ENCODE measurements at places on chromosomes 16 and 17.

DNA sequence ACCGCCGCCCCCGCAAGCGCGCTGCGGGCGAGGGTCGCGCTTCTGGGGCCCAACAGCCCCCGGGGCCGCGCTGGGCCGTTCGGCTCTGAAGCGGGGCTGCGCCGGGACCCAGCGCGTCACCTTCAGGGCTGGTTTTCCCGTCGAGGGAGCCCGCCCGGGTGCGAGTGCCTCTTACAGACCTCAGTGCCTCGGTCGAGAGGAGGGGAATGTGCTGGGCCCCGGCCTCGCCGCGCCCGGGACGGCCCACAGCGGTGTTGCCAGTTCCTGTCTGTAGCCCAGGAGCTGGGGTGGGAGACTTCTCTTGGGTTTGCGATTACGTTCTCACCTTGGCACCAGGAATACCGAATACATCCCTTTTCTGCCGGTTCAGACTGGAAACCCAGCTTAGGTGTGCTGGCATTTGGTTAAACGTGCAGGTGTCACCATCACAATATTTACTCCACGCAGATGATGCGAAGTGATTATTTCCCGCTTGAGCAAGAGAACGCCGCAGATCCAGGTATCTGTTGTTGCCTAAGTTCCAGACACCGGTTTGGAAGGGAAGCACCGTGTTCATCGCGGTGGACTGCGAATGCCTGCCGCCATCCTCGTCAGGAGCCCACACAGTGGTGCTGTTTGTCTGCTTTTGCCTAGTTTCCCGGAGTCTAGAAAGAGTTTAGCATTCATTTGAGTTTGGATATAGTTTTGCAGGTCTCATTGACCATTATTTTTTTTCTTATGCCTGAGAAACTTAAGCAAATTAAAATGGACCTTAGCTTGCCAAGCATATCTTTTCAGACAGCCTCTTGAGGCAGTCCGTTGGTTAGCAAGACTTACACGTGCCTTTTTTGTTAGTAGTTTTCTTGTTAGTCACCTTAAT is 914 bp downstream of the MAP1LC3B start:
- no peaks in the 10 kb centered on the region for H3K36me3 ChIP-seq
- DNase-seq: no peak
- H3K27me3 ChIP-seq: no peaks in the 10 kb centered on the region
- H3K4me3 ChIP-seq: peak overlapping the region; percentile 98

DNA sequence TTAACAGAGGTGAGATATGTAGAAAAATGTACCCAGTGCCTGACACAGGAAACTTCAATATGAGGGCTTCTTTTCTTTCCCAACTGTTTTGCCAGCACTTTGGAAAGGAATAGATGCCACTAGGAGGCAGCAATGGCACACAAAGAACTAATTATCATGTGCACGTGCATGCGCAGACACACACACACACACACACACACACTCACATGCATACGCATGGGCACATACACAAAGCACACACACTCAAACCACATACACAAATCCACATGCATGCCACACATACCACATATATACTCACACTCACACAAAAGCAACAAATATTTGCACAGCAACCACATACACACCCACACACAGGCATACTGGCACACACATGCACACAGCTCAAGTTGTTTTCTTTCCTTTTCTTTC is 8.8 kb upstream of the CEP112 start:
- DNase-seq: no peak

- no peak for DNase-seq
- no peaks in the 10 kb centered on the region for H3K27me3 ChIP-seq
- no peak overlapping the region for H3K4me3 ChIP-seq
- no peak overlapping the region for H3K27ac ChIP-seq
- H3K4me1 ChIP-seq: no peaks in the 10 kb centered on the region
Observed at GRCh38 chr16:57876210-57876609, 73.9 kb upstream of the KIFC3 start.

DNA sequence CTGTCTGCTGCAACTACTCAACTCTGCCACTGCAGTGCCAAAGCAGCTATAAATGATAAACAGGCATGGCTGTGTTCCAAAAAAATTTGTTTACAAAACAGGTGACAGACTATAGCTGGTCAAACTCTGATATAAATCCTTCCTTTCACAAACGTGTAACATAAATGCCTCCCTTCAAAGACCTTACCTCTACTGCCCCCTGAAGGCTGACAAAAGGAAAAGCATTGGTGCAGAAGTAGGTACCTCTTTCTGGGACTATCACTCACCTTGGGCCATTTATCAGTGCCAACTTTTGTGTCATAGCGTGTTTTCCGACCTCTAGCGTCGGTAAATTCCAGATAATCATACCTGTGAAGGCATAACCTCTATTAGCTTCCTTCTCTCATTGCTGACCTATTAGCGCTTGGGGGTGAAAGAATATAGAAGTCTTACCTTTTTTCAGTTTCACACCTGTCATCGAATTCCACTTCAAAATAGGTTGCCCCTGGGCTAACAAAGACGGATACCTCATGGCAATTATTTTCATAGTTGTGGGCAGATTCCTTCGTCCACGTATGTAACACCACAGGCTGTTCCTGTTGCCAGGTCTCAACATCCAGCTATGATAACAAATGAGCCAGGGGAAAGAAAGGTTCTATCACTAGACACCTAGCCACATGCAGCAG is 67.9 kb downstream of the ZZEF1 start:
- DNase-seq: no peak
- no peak overlapping the region for H3K27ac ChIP-seq
- H3K4me1 ChIP-seq: no peaks in the 10 kb centered on the region
- H3K4me3 ChIP-seq: no peak overlapping the region
- peaks cover 5% of the 10 kb centered on the region for H3K36me3 ChIP-seq

DNA sequence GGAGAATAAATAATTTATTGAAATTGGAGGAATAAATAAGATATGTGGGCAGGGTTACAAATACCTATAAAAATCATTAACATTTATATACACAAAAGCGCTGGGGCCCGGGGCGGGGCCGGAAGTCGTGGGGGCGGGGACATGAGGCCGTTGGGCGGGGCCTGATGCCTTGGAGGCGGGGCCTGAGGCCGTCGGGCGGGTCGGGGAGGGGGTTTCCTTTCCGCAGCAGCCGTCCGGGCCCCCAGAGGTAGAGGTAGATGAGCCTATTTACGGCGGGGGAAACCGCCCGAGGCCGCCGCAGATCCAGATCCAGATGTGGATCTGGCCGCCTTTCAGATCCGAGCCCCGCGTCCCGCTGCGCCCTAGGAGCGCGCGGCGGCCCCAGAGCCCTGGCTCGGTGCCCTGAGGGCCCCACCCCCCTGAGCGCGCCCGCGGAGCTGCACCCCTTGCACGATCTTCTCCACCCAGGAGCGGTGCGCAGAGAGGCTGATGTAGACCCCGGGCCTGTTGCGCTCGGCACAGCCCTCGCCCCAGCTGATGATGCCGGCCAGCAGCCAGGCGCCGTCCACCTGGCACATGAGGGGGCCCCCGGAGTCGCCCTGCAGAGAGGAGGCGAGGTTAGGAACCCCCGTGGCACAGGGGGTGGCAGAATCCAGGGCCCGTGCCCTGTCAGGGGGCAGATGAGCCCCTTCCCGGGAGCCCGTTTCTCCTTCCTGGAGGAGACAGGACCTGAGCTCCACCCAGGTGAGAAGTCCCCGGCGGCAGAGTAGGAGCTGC is 5.1 kb downstream of the PRSS22 start:
- no peaks in the 10 kb centered on the region for H3K36me3 ChIP-seq
- H3K27ac ChIP-seq: no peak overlapping the region
- H3K4me3 ChIP-seq: no peak overlapping the region
- H3K4me1 ChIP-seq: no peaks in the 10 kb centered on the region

- no peaks in the 10 kb centered on the region for H3K27me3 ChIP-seq
- peak overlapping the region; percentile 56 for H3K27ac ChIP-seq
- DNase-seq: no peak
- peak overlapping the region; percentile 40 for H3K4me3 ChIP-seq
- peaks cover 16% of the 10 kb centered on the region for H3K4me1 ChIP-seq
Observed at GRCh38 chr17:64386412-64387144, 4.1 kb downstream of the PECAM1 start.

DNA sequence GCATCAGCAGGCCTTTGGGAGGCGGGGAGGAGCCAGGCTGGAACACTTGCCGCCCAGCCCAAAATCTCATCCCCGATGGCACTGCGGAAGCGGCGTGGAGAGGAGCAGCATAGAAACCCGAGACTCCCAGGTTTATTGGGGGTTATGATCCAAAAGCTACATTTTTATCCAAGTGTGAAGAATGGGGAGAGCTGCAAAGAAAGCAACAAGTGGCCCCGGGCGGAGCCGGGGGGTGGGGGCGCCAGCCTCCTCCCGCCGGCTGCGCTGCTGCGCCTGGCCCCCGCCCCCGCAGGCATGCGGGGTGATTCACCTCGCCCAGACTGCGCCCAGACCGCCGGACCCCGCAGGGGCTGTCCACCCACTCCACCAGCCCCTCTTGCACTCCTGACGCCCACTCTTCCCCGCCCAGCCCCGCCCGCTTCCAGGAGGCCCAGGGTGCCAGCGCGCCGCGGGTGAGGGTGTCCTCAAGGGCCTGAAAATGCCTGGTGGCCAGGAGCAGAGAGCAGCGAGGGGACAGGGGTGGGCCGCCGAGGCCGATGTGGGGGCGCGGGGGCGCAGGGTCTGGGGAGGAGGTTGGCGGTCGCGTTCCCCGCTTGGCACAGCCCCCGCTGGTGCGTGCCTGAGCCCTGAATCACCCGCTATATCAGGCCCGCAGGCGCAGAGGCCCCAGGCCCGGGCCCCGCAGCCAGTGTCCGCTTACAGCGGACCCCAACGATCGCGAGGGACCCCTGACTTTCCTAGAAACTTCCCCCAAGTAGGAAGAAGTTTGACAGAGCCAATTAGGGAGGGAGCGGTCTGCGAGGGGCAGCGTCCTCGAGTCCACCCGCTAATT is 1.3 kb downstream of the CAVIN1 start:
- no peaks in the 10 kb centered on the region for H3K36me3 ChIP-seq
- no peak for DNase-seq
- peak overlapping the region; percentile 96 for H3K27ac ChIP-seq
- peak overlapping the region; percentile 93 for H3K4me3 ChIP-seq
- H3K4me1 ChIP-seq: peaks cover 58% of the 10 kb centered on the region

DNA sequence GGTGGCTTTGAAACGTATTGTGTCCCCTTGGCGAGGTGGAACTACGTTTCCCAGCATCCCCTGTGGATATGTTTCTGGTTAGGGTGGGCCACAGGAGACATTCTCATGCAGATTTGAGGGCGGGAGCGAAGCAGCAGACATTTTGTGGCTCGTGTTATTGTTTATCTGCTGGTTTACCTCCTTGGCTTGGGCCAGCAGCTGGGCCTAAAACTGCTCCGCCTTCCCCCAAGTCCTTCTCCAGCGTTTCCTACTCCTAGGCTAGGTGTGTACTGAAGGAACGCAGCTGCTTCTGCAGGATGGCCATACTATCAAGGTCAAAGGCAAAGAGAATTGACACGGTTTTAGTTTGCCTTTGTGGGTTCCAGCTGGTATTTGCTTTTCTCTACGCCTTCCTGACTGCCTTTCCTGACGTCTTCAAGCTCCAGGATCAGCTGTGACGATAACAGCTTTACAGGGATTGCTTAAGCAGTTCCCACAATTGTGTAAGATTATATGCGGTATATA is 17.2 kb upstream of the WSB1 start:
- no peak overlapping the region for H3K4me3 ChIP-seq
- H3K4me1 ChIP-seq: no peaks in the 10 kb centered on the region
- H3K27me3 ChIP-seq: no peaks in the 10 kb centered on the region

DNA sequence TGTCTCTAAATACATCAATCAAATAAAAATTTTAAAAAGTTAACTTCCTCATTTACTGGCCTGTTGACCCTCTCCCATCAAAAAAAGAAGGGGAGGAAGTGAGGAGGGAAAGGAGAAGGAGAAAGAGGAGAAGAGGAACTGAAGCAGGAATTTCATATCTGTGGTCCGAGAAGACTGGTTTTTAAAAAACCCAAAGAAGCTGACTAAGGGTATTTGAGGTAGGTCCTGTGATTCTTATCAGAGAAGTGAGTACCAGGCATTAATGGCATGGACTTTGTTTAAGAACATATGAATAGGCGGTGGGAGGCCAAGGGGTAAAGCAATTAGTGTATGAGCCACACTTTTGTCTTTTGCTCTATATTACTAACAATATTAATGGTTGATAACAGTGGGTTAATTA is 2.0 kb downstream of the SLC46A1 start:
- no peaks in the 10 kb centered on the region for H3K27me3 ChIP-seq
- no peaks in the 10 kb centered on the region for H3K36me3 ChIP-seq
- H3K4me3 ChIP-seq: no peak overlapping the region
- H3K27ac ChIP-seq: no peak overlapping the region
- H3K4me1 ChIP-seq: peaks cover 21% of the 10 kb centered on the region

DNA sequence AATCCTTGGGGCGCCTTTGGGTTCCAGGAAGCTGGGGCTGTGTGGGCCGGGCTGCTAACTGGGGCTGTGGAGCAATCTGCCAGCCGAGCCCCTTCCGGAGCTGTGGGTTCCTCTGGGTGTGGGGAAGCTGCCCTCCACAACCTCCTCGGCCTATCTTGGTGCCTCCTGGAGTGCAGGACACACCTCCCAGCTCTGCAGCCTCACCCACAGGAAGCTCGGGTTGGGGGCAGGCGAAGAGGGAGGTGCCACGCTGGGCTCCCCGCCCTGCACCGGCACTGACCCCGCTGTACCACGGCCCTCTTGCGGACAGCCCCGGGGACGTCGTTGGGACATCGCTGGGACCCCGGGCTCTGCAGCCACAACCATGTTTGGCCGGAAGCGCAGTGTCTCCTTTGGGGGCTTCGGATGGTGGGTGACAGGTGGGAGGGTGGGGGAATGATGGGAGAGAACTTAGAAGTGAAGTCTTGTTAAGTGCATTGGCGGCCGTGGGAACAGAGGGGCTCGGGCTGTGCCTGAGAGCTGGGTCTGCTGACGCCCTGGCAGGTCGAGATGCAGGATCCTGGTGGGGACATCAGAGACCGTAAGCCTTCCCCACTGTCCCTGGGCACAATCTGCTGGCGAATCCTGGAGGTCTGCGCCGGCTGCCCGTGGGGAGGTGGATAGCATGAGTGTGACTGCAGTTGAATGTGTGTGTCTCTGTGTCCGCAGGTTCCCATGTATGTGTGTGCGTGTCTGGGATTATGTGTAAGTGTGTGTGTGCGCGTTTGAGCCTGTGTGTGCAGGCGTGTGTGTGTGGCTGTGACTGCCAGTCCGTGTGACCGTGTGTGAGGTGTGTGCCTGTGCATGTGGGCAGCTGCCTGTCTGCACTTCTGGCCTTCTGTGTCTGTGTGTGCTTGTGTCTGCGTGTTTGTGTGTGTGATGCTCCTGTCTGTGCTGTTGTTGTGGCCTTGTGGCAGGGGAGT is at the start of gene RAP1GAP2:
TSS of gene RAP1GAP2 (plus strand) at position 275 of the 962 bp plus-strand sequence. CDS start at position 365, 90 bp downstream.
- DNase-seq: no peak
- no peak within 1 kb of the TSS for H3K4me3 ChIP-seq
- no peaks in the 10 kb centered on the region for H3K4me1 ChIP-seq
- H3K27me3 ChIP-seq: no peaks in the 10 kb centered on the region
- no peak within 1 kb of the TSS for H3K27ac ChIP-seq
